AG09319 (cell line): ENCODE measurements at places on chromosomes 2 and 18.

GRCh38 chr18:66219817-66220216, 384.1 kb downstream of the CDH19 start:
- DNase-seq, result no peak

DNA sequence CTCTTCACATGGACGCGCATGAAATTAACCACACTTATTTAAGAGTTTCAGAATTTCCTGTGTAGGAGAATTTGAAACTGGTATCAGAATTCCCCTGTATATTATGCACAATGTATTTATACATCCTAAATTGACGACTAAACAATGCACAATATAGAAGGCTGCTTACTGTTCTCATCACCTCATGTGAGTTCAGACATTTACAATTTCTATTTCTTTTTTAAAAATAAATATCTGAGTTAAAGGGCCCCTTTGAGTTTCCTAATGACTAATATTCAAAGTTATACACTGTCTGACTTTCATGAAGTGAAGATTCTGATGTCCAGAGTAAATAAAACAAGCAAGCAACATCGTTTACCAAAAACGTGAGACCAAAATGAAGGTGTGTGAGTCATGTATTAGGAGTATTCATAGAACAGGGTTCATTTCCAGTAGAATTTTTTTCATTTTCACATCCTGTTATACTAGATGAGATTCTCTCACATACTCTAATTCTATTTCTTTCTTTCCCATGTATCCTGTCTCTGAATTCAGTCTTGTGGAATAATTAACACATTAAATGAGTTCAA, 406.2 kb downstream of the NUP35 start:
- DNase-seq, result no peak

DNA sequence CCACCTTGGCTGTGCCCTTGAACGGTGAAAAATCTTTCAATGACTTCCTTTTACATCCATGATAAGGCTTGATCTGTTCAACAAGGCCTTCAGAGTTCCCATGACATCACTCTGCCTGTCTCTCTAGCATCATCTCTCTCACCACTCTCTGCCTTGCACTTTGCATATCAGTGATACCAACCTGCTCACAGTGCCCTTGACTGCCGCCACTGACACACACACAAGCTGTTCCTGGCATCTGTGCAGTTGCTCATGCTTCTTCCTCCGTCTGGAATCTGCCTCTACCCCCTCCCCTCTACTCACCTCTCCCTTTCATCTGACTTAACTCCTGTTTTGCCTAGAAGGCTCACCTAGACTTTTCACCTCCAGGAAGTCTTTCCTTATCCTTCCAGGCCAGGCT, 79.1 kb upstream of the SEC11C start:
- DNase-seq, result no peak

DNA sequence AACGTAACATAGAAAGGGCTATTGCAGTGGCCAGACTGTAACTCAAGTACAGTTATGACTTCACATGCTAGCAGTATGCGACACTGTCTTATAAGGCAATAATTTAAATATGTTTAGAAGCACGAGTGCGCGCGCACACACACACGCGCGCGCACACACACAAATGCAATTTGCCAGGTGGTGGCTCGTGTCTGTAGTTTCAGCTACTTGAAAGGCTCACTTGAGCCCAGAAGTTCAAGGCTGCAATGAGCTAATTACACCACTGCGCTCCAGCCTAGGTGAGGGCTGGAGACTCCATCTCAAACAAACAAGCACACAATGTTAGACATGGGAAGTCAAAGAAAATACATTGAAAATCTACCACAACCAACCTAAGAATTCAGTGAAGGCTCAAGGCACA, 103.7 kb downstream of the USP34 start:
- DNase-seq, result no peak

DNA sequence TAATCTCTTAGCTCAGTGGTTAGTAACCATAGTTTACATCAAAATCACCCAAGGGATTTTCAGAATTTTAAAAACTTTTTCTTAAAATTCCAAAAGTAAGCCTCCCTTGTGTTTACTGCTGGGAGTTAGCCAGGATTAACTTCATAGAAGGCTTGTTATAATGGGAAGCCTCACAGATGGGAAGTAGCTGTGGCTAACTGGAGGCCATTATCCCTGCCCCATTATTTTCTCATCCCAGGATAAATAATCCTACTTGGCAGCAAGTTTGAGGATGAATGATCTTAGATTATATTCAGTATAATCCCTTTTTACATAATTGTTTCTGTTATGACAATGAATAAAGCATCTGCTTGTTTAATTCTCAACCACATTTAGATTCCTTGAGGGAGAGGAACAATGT, 25.5 kb downstream of the PLEK start:
- no peak for DNase-seq

DNA sequence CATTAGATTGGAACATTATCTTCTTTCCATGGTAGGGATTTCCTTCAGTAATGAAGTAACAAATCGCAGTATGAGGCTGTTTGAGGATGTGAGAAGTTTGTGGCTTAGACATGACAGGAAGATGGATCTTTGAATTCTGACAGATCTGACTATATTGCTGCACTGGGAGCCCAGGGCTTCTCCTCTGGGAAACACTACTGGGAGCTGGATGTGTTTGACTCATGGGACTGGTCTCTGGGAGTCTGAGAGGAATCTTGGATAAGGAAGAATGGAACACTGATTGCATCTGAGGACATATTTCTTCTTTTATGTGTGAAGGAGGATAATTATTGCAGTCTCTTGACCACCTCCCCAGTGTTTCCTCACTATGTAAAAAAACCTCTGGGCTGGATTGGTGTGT, 77.2 kb upstream of the ST6GAL2 start:
- DNase-seq, result no peak

GRCh38 chr2:237872178-237872887, 12.9 kb downstream of the RAMP1 start:
- DNase-seq, result no peak

DNA sequence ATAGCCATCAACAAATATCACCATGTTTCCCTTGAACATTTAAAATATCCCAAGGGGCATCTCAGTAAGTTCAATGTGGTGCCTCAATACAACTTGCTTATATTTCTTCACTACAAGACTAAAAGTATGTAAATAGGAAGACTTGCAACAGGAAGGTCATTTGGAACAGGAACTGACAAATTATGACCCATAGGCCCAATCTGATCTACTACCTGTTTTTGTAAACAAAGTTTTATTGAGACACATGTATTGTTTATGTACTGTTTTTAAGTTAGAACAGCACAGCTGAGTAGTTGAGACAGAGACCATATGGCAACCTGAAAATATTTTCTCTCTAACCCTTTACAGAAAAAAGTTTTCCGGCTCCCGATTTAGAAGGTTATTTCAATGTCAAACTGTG, 154.8 kb upstream of the TFPI start:
- DNase-seq, result no peak

DNA sequence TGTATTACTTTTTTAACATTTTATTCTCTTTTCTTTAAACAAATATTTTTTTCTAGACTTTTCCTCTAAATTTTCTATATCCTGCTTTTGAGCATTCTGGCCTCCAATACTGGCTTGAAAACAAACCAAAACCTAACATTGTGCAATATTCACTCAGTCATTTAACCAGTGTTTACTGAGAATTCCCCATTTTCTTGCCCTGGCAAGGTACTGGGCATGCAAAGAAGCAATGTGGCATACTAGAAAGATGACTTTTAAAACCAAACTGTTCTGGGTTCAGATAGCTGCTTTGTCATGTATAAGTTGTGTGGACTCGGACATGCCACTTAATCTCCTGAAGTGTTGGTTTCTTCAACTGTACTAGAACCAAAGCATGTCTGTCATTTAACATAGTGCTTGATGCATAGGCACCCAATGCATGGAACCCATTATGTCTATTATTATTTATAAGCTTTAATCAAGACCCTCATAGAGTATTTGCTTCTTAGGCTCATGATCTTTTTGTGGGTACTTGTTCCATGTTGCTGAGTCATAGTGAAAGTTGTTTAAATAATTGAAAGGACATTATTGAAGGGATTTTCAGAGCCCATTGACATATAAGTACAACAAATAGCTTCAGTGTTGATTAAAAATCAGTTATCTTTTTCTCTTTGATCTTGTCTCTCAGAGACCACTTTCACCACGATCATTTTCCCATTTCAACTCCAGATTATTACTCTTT, 185.4 kb upstream of the OSR1 start:
- no peak for DNase-seq

- DNase-seq, result no peak
Measured at GRCh38 chr2:198213253-198213652, 408.9 kb downstream of the PLCL1 start.

- no peak for DNase-seq
Measured at GRCh38 chr2:46796843-46797625, 118.6 kb downstream of the MCFD2 start.

GRCh38 chr2:100412881-100413321, 4.6 kb downstream of the CHST10 start:
- DNase-seq, result no peak

DNA sequence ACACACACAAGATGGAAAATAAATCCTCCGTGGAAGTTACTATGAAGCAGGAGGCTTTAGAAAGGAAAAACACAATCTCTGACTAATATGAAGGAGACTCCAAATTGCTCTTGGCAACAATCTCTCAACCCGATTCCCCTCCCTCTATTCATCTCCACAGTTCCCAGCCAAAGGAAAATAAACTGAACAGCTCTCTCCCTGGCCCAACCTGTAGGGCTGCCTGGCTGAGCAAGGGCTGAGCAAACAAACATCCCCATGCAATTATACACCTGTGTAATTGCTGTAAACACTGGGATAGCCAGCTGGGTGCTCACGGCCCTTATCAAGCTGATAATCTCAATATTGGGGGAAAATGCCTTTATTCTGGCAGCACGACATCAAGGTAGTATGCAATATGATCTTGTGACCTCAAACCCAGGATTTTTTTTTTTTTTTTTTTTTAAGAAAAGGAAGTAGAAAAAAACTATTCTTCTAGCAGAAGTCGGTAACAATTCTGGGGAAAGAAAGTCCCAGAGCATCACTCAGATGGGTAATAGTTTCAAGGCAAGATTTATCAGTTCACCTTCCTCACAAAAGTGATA, 203.3 kb upstream of the SMAD2 start:
- no peak for DNase-seq

GRCh38 chr2:38178119-38178518, 102.2 kb upstream of the CYP1B1 start:
- no peak for DNase-seq

DNA sequence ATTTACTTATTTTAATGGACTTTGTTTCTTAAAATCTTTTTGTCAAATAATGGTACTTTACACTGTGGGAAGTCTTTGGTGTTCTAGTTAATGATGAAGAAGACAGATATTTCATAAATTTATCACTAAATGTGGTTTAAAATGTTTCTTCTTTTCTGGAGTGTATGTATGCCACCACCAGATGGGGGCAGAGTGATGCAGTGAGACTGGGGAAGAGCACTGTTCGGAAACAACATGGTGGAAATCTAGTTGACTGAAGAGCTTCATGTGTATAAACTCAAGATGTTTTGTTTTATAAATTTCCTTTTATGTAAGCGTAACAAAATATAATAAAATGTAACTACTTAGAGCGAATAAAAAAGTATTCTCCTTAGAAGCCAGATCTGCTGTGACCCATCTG, 195.1 kb downstream of the KCNE4 start:
- DNase-seq, result peak; percentile 14

- DNase-seq, result no peak
Measured at GRCh38 chr18:76495006-76495370, at the start of gene ZNF516. Gene ZNF516 (minus strand): TSS chr18:76495242. CDS start chr18:76443054, 52,188 bp downstream.
